ENCODE measurements at places on chromosomes 3 and 15.

DNA sequence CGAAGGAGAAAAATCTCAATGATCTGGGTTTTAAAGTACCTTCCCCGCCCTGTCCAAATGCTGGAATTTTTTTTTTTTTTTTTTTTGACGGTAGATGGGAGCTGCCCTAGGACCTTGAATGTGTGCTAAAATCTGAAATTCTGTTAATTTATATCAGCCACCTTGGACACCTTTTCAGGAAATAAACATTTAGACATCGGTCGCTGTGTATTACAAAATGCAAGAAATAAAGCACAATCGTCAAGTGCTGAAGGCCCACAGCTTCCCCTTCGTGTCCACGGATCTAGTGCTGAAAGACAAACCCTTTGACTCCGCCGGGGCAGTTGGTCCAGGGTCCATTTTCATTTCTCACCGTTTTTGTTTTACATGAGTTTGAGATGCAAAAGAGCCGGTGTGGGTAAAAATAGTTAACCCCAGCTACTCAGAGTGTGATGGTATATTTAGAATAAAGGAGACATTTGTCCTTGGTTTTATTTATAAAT lies 90.2 kb upstream of the CHD2 start:
- peak; percentile 61 for DNase-seq

GRCh38 chr15:39444735-39445470 lies 136.0 kb upstream of the THBS1 start:
- DNase-seq, result no peak

DNA sequence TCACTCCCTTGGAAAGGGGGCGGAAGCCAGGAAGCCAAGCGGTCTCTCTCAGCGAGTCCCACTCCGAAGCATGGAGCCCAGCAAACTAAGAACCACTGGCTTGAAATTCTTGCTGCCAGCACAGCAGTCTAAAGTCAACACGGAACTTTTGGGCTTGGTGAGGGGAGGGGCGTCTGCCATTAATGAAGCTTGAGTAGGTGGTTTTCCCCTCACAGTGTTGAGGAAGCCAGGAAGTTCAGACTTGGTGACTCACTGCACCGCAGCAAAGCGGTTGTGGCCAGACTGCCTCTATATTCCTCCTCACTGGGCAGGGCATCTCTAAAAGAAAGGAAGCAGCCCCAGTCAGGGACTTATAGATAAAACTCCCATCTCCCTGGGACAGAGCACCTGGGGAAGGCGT lies 665.4 kb upstream of the CBLB start:
- DNase-seq, result no peak

GRCh38 chr3:61903931-61904657 lies 342.7 kb downstream of the PTPRG start:
- DNase-seq, result peak; percentile 59

DNA sequence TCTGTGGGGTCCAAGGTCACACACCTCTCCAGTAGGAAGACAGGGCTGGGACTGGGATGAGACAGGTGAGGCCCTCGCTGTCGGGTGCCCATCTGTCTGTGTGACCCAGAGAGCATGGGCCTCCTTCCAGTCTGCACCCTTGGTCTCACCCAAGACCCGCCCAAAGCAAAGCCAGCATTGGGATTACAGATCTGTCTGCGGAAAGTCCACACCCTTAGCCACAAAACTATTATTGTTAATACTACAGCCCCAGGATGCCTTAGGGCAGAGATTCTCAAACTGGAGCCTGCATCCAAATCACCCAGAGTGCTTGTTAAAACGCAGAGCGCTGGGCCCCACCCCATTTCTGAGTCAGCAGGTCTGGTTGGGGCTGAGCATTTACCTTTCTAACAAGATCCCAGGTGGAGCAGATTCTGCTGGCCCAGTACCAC lies 58.5 kb upstream of the ZNF148 start:
- no peak for DNase-seq

DNA sequence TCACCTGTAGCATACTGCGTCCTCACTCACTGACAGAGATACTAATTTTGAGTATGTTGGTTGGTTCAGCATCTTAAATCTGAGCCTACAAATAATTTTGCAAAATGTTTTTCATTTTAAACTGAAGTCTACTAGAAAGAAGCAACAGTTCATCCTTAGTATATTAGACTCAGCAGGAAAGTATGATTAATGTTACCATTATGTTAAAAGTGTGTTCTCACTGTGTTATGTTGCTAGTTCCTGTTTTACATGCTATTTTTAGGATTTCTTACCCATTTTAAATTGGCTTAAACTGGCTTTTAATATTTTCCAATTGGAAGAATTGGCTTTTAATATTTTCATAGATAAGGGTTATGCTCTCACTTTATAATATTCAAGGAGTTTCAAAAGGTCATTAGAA lies 25.7 kb downstream of the ACKR4 start:
- DNase-seq, result no peak

GRCh38 chr3:120352017-120352416 lies 2.9 kb upstream of the LRRC58 start:
- no peak for DNase-seq

DNA sequence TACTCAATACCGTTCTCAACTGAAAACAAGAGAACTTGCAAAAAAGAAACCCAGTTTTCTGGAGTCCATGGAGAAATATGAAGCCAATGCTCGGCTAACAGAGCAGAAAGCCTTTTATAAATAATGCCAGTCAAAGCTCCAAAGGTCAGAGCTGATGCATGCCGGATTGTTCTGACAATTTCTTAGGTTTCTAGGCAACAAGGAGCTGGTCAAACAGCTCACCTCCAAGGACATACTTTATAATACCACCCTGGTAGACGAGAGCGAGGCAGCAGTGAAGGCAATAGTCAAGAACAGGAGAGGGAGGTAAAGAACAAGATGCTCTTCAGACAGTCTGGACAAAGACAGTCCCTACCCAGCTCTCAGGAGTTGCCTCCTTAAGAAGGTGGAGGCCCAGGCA lies 111.1 kb downstream of the UBE3A start:
- DNase-seq, result no peak

- DNase-seq, result no peak
These were observed 18.6 kb downstream of the CRYGS start for GRCh38 chr3:186525369-186526255.

DNA sequence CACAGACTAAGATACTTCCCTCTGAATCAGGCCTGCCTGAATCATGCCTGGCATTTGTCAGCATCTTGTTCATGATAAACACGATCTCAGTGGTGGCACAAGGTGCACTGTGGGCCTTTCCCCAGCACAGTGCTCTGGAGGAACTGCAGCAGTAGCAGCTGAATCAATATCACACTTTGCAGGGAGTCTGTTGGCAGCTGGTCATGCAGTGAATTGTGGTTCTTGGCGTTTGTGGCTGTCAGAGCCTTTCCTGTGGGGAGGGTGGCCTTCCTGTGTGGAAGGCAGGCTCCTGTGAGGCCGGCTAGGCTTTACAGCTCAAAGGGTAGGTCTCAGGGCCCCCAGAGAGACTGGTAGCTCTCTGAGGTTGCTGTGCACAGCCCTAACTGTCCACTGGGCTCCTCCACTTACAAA lies 54.4 kb upstream of the TLE3 start:
- no peak for DNase-seq

DNA sequence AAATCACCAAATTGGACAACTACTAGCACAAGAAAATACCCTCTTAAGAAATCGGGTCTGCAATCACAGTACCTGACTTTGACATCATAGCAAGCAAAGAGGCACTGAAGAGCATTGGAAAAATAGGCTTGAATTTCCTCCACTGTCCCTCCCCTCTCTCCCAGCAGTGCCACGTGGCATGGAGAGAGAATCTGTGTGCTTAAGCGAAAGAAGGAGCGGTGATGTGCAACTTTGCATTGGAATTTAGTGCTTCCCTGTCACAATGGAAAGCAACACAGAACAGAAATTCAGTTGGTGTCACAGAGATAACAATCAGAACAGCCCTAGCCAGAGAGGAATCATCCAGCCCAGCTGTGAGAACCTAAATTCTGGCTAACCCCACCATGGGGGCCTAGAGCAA lies 207.5 kb upstream of the SLITRK3 start:
- DNase-seq, result no peak

DNA sequence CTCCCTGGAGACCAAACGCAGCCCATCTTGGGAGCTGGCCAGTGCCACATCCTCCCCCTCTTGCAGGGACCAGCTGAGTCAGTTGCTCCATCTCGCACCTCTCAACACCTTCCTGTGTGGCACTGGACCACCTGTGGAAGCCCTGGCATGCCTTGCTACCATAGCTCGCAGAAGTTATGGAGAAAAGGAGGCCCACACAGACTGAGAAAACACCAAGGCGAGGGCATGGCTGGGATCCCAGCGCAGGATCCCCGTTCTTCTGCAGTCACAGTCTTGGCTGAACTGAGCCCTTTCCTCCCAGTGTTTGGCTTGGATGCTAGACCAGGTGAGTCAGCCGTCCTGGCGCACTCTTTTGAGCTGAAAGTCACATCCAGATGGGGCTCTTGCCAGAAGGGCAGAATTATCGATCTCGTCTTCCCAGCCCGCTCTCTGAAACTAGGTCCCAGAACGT lies 46.9 kb downstream of the CHRD start:
- no peak for DNase-seq

GRCh38 chr3:134651347-134652041 lies 672 bp upstream of the KY start:
- DNase-seq, result no peak

- DNase-seq, result no peak
These were observed 2.6 kb downstream of the ITIH1 start for GRCh38 chr3:52779837-52780585.

- no peak for DNase-seq
These were observed 235.9 kb downstream of the LPP start for GRCh38 chr3:188389711-188390342.

DNA sequence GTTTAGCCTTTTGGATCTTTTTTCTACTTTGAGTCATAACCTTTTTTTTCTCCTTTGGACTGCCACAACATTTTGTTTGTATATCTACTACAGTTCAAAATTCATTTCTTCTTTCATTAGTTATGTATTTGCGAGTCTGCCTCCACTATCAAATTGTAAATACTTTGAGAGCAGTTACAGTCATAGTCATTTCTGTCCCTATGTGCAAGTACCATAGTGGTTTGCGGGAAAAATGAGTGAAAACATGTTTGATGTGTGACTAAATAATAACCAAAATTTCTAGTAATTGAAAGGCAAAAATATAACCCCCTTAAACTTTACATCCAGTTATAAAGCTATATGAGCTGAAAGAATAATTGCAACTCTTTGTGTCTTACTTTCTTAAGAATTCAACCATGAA lies 45.8 kb upstream of the CCDC50 start:
- DNase-seq, result no peak

DNA sequence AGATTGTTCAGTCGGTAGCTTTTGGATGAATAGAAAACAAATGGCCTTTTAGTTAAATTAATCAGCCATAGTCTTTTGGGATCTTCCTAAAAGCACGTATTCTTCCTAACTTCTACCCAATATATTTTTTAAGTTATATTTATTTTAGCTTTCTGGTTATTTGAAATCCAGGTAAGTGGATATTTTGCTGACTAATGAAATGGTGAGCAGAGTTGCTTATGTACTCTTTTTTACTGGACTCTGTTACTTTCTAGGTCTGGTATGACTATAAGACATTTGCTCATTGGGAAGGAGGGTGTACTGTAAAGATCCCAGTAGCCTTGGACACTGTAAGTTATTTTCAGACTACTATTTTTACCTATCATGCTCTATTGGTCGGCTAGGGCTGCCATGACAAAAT lies 13.8 kb upstream of the CAPN3 start:
- DNase-seq, result no peak

GRCh38 chr3:102510663-102511062 lies 75.8 kb downstream of the ZPLD1 start:
- DNase-seq, result no peak

DNA sequence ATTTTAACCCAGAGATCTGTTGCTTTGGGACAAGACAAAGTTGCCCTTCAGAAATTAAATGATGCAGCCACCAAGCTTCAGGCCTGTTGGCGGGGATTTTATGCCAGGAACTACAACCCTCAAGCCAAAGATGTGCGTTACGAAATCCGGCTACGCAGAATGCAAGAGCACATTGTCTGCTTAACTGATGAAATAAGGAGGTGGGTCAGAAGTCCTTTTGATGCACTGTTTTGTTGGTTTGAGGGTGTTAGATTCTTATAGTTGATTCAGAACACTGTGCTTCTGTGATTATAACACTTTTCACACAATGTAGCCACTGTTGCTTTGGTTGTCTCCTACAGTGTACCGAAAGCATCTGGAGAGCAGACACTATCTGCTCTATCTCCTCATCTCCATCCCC lies 20.8 kb upstream of the NXPE3 start:
- no peak for DNase-seq

GRCh38 chr3:154050216-154050615 lies 71.0 kb upstream of the ARHGEF26 start:
- DNase-seq, result no peak

- DNase-seq, result peak; percentile 3
These were observed 328.5 kb upstream of the GOLIM4 start for GRCh38 chr3:168424059-168424734.
